T-helper 9 cell (primary cell): ENCODE measurements at places on chromosomes 6 and 20.

DNA sequence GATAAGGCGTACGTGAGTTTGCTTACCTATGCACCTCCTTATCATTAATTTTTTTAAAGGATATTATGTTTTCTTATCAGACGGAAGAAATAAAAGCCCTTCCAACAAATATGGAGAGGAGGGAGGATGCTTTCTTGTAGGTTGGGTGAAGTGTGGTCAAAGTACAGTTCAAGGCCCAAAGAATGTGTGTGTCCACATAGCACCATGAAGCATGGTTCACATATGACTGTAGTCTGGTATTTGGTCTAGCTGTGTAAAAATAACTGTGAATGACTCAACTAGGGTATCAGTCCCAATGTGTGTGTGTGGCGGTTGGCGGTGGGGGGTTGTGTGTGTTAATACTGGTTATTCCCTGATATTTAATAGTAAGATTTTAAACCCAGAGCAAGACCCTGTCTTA, 212.7 kb downstream of the TMEM242 start:
- no peak for DNase-seq

GRCh38 chr20:4171538-4172116, 156.3 kb upstream of the RNF24 start:
- DNase-seq: no peak

DNA sequence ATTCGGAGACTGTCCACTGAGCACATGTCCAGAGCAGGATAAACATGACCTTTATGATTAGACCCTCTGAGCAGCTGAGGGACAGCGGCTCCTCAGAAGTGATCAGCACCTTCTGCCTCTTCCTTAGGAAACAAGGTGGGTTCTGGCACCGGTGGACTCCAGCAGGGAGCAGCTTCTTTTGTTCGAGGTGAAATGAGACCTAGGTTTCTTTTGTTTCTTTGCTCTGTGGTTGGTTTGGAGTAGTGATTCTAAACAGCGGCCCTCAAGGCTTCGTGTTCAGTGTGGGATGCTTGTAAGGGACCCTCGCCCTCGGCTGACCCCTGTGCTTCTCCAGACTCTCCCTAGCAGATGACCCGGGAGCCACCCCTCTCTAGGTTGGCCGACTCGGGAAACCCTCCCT, 14.6 kb upstream of the FRMD1 start:
- DNase-seq: no peak

DNA sequence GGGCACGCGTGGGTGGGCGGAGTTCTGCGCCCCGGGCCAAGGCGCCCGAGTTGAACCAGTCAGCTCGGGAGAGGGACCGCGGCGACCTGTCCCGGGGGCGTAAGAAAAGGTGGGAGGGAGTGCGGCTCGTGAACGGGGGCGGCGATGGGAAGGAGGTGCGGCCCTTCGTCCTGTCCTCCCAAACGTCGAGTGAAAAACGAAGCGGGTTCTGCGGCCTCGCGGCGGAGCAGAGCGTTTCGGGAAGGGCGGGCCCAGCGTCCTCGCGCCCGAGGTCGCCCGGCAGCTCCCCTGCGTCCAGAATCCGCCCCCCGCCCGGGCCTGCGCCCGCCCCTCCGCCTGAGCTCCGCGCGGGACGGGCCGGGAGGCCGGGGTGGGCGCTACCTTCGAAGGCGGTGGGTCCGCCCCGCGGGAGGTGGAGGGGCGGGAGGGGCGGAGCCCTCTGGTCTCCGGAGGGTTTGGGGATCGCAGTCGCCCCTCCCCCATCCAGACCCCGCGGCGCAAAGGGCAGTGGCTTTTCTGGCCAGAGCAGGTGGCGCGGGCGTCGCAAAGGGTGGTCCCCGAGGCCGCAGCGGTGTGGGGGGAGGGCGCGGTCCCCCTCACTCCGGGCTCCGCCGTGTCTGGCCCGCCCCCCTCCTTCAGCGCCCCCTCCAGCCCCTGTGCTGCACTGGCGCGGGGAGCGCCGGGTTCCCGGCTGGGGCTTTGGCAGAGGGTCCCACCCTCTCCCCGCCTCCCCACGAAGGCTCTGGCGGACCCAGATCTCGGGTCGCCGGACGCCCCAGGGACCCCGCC, 838 bp downstream of the STMN3 start:
- DNase-seq: peak; percentile 41

GRCh38 chr6:163356324-163356723, 58.2 kb upstream of the QKI start:
- DNase-seq: no peak

DNA sequence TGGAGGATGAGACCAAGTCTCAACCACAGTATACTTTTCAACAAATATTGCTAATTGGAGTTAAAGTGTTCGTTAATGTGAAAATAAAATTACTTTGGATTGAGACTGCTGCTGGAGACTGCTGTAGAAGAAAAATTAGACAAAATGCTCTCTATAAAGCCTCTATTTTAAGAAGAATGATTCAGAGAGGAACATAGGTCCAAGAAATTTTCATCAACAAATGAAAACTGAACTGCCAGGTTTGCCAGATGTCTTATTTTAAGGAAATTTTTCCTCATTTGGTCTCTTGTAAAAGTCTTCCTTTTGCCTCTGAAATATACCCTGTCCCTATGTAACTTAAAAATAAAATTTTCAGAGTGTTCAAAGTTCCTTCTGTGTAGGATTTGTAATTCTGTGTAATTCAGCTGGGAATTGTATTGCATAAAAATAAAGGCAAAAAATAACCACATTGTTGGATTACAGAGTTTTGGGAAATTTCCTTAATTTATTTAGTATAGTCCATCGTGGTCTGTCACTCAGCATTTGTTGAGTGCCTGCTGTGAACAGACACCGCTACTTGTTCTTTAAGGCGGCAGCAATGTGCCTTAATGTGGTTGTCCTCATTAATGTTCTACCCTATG, 27.4 kb downstream of the ANKS1A start:
- DNase-seq: no peak

GRCh38 chr6:13191461-13191860, 136.9 kb downstream of the TBC1D7 start:
- DNase-seq: no peak

GRCh38 chr20:45061244-45061643, 39.7 kb downstream of the KCNS1 start:
- no peak for DNase-seq

DNA sequence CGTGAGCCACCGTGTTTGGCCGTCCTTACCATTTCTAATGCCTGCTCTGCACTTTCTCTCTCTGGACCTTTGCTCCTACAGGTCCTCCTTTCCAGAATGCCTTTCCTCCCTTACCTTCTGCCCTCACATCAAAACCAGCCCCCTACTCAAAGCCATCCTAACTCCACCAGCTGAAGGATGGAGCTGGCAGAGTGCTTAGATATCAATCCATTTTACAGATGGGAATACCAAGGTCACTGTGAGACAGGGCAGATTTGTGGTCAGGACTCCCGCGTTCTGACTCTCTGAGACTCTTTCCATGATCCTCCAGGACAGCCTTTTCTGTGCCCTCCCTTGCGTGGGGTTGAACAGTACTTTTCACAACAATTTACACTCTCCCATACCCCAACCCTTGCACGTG, 41.7 kb upstream of the SCRT2 start:
- DNase-seq: no peak

DNA sequence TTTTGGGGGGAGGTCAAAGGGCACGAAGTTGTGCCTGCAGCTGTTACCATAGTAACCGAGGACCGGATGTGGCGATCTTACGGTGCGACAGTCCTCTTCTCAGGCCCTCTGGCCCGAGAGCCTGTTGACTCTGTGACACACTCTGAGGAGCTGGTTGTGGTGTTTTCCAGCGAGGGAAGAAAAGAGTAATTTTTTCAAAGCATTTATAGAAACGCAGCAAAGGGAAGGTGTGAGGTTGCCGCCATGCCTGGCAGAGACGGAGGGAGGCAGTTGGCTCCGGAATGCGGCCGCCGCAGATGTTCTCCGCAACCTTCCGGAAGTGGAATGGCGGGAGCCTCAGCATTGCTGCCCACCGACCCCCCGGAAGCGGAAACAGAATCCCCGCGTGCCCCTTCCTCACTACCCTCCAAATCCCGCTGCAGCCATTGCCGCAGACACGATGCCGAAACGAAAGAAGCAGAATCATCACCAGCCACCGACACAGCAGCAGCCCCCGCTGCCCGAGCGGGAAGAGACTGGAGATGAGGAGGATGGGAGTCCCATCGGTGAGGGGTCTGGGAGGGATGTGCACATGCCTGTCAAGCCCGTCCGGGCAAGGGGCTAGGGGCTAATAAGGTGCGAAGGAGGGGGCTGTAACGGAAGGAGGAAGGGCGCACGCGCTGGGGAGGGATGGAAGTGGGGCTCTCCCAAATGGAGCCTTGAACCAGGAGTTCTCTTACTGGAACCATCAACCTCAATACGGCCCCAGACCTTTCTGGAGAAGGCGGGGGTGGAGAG, at the start of gene PRR3:
Gene PRR3 (plus strand): TSS at position 390 of the 777 bp plus-strand sequence. CDS start 50 bp downstream, at position 440.
- DNase-seq: peak; percentile 79

- DNase-seq: no peak
Observed at GRCh38 chr6:154261688-154262397, 94.8 kb downstream of the IPCEF1 start.

GRCh38 chr20:36584018-36584481, 10.7 kb downstream of the TGIF2 start:
- no peak for DNase-seq

- no peak for DNase-seq
Observed at GRCh38 chr20:59508729-59509128, 95.6 kb upstream of the PHACTR3 start.

GRCh38 chr20:60024801-60025200, 66.6 kb downstream of the CDH26 start:
- DNase-seq: no peak
